ENCODE measurements at places on chromosomes 4 and X.

DNA sequence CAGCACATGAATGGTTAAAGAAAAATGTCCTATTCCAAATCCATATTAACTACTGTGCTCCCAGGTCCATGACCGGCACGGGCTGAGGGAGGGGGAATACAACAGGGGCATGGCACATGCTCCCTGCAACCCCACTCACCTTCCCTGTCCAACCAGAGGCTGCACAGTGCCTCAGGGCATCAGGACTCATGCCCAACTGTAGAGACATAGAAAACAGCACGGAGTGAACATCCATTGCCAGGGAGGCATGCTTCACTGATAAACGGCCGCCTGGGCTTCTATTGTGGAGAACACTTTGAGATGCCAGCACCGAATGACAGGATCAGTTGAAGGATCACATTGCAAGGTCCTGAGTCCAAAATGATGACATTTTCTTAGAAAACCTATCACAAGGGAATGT lies 140.6 kb downstream of the STK32B start:
- DNase-seq = no peak

DNA sequence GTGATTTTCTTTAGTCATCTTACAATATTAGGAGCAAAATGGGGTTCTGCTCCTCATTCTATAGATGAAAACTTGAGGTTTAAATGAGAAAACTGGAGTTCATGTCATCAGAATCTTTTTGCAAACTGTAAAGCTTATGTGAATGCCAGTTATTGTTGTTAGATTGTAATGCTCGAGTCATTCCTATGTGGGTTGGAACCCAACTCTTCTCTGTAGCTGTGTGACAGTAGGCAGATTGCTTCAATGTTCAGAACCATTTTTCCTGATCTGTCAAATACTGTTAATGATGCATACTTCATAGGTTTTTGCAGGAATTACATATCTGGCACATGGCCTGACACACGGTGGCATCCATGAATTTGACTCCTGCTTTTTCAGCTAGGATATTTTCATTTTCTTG lies 178.9 kb downstream of the RAPGEF2 start:
- DNase-seq = no peak

DNA sequence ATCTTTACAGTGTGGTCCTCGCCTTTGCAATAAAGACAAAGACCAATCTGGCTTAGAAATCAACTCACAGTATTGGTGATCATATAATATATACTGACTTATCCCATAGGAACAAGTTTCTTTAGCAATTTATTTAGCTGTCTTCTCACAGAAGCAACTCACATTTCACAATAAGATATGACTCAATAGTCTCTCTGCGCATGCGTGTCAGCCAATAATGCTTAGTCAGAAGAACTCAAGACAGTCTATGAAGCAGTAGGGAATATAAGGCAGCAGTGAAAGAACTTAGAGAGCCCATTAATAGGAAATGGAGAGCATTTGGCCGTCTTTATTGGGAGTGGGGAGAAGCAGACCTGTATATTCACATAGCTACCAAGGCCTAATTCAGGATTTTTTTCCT lies 216.7 kb downstream of the IL13RA2 start:
- DNase-seq = no peak

DNA sequence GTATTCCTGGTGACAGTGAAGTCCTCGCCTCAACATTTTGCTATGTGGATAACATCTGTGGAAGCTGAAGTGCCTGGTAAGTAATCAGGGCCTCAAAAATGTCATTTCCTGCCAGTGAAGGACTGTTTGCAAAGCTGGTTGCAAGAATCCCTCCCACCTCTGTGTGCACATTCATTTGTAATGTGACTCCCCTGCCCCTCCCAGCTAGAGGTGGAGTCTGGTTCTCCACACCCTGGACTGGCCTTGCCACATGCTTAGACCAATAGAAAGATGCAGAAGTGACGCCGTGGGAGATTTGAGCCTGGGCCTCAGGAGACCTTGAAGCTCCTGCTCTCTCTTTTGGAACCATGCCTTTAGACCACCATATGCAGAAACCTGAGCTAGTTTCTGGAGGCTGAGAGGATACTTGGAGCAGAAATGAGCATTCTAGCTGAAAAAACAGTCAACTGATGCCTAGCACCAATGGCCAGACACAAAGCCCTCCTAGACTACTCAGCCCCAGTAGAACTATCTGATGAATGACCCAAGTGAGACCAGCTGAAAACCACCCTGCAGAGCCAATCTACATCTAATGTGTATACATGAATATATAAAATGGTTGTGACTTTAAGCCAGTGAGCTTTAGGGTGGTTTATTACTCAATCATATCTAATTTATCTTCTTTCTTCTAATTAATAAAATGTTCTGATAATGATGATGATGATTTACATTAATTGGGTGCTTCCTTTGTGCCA lies 47.8 kb upstream of the CRMP1 start:
- no peak for DNase-seq

DNA sequence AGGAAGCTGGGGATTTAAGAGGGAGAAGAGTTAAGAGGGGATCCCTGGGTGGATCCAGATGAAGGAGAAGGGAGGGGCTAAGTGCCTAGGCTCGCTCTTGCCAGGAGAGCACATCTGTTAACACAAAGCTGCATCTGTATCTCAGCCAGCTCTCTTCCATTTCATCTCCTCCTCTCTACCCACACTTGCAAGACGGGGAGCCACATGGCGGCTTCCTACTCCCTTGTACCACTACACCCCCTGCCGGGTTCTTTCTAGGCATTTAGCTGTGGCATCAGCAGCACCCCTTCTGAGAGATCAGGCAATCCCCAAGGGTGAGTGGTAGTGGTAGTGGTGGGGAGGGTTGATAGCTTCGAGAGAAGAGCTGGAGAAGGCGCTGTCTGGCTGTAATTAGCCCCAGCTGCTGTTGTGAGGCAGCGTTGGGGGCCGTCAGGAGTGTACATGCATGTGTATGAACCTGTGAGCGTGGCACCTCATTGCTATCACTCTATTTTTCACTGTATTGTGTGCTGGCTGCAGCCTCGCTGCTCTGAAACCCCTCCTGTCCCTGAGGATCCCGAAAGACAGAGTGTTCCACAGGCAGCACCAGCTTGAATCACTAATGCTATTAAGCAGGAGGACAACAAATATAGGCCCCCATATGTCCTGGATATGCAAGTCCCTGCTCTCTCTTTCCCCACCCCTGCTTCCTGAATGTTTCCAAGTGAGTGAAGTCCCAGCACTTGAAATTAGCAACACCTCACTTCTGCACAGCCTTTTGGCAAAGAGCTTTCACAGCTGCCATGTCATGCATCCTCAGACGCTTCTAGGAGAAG lies 73.7 kb downstream of the RTL9 start:
- no peak for DNase-seq

- no peak for DNase-seq
Observed at GRCh38 chr4:185925910-185926360, 113.9 kb upstream of the SORBS2 start.

DNA sequence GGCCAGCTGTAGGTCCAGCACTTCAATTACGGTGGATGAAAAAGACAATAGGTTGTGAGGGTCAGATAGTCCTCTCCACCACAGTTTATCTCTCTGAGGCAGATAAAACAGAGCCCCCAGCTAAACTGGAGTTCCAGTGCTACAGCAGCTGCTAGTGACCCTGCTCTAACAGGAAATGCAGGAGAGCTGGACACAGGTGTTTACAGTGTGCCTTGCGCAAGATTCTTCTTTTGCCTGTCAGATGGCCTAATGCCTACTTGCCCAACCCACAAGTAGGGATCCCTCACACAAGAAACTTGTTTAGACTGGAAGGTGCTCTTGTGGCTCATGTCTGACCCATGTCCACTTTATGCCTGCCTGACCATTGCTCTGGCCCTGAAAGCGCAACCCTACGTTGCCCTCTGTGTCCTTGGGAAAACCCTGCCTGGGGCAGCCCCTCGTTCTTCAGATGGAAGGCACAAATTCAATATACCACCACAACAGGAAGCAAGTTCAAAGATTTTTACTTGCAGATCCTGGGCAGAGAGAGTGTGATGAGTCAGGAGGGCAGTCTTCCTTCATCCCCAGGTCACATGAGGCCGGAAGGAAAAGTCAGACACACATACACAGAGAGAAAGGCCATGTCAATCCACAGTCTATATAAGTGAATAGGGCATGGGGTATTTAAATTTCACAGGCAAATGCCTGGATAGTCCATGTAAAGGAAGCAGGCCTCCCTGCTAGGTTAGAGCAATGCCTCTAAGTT lies 105.1 kb upstream of the ADGRL3 start:
- no peak for DNase-seq

- DNase-seq = no peak
Observed at GRCh38 chrX:12896935-12897334, 9.5 kb upstream of the TLR8 start.

DNA sequence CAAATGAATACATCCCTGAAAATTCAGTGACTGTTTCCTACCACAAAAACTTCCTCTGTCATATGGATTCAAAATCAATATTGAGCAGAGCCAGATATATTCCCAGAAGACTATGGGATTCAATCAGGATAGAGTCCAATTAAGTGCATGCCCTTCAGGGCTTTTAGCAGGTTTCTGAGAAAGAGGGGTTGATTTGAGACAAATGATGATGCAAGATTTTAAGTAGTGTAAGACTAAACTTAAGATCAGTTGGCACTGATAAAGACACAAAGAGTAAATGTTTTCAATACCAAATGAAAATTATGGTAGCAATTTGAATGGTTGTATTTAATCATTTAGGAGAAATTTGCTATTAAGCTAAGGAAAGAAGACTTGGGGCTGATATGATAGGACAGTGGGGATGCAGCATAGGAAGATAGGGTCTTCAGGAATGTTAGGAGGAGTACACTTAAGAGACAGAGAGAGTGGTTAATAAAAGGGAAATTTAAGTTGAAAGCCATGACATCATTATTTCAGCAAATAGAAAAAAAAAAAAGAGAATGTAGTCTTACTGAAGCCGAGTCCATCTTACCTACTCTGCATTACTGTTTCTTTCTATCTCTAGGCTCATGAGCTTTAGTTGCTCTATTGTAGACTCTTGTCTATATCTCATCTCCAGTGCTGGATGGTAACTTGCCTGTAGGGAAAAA lies 32.0 kb upstream of the XK start:
- DNase-seq = no peak

DNA sequence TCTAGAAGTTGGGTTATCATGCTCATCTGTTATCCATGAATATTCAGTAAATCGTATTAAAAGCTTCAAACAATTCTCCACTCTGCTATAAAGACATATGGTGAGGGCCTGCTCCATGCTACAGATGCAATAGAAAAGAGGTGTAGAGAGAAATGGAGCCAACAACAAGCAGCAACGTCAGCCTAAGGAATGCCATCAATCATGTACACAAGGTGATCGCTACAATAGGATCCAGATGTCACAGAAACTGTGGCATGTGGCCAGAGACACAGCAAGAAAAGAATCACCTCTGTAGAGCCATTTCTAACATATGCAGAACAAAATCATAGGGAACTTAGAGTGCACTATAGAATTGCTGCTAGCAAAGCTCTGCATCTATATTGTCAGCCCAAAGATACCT lies 1188.1 kb downstream of the PCDH7 start:
- DNase-seq = no peak

DNA sequence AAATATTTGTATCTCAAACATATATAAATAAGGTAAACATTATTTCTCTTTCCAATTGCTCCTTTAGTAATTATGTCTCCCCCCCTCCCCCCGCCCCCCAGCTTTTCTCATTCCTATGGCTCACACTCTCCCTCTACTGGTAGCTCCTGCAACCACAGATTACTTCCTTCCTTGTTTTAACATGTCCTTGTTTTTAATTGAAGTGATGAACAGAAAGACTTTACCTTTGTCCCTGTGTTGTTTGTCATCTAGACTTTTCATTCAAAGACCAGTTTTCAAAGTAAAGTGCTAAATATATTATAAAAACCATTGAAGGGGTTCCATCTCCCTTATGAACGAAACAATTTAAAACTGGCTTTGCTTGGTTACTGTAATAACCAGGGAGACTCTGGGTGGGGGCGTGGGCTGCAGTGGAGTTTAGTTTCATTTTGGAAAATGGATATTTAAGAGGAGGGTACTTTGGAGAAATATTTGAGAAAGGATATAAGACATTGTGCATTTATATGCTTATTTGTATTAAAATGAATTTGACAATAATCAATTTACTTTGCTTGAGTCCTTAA lies 352.9 kb downstream of the RAPGEF2 start:
- no peak for DNase-seq

DNA sequence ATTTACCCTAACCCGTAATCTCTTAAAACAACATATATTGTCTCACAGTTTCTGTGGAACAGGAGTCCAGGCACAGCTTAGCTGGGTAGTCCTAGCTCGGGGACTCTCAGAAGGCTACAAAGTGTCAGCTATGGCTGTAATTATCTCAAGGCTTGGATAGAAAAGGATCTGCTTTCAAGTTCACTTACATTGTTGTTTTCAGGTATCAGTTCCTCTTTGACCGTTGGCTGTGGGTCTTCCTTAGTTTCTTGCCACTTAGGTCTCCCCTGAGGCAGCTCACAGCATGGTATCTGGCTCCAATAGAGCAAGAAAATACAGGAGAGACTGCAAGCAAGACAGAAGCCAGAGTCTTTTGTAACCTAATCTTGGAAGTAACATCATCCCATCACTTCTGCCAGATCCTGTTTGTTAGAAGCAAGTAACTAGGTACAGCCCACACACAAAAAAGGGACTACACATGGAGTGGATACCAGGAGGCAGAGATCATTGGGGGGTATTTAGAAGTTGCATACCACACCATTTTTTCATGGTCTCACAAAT lies 137.0 kb downstream of the MAGEB5 start:
- no peak for DNase-seq

GRCh38 chrX:132442691-132443090 lies 46.1 kb downstream of the MBNL3 start:
- no peak for DNase-seq

GRCh38 chr4:185213877-185214276 lies 4.5 kb downstream of the SNX25 start:
- no peak for DNase-seq

GRCh38 chr4:63049278-63049677 lies 1360.0 kb downstream of the TECRL start:
- DNase-seq = no peak

DNA sequence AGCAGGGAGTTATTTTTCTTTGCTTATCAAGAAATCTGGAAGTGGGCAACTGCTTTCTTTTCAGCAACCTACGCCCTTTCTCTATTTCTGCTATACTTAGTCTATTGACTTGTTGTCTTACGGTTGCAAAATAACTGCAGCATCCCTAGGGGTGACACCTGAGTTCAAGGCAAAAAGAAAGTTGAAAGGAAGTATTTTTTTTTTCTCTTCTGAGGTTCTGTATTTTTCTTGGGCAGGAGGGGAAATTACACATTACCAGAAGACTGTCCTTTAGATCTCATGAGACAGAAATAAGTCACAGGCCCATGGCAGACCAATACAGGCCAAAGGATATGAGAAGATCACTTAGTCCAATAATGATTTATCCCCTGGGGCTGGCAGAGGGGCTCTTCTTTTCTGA lies 204.7 kb upstream of the CASK start:
- no peak for DNase-seq

All from activated CD4-positive, CD25-positive, alpha-beta regulatory T cell (primary cell).